ENCODE measurements at places on chromosomes 2 and 18.
A peak's percentile ranks its signal among the peaks of the same experiment; 100 is the strongest.

DNA sequence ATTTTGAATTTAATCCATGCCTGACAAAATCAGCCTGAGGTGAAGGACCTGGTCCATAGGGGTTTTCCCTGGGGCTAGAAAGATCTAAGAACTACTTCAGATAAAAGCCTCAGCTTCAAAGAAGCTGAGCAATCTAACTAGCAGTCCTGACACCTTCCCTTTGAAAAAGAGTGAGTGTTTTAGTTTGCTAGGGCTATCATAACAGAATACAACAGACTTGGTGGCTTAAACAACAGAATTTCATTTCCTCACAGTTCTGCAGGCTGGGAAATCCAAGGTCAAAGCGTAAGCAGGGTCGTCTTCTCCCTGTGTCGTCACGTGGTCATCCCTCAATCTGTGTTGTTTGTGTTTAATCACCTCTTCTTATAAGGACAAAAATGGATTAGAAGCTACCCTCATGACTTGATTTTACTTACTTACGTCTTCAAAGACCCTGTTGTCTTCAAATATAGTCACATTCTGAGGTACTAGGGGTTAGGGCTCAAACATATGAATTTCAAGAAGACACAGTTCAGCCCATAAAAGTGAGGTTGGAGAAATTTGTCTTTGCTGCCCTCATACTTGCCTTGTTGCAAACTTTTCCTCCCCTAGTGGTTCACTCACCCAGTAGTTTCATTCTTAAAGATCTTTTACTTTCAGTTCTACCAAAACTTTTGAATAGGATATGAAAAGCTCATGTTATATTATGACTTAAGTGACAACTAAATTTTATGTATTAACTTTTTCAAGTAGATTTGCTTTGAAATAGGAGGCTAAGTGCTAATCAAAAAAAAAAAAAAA is 673.8 kb downstream of the ARHGAP15 start:
- no peak for DNase-seq

DNA sequence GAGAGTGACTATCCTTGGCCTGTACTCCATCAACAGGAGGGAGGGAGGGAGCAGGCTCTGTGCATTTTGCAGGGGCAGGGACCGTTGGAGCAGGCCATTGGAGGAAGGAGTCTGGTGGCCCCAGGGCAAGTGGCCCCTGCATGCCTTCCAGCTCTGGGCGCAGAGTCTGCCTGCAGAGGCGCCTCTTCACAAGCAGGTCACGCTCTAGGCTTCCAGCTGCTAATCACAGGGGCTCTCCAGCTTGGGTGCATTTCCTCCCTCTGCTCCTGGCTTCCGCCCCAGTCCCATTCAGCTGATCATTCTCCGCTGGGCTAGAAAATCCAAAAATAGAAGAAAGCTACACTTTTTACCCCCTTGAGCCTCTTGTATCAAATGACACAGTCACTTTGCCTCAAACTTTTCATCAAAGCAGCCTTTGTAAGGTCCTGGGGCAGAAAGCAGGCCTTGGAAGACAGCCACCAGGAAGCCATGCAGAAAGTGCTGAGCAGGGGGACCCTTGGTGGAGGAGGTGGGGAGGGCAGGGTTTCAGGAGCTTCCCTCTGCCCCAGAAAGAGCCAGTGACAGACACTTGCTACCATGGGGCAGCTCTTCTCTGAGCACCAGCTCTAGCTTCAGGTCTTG is 11.3 kb downstream of the TMEM247 start:
- DNase-seq = no peak

DNA sequence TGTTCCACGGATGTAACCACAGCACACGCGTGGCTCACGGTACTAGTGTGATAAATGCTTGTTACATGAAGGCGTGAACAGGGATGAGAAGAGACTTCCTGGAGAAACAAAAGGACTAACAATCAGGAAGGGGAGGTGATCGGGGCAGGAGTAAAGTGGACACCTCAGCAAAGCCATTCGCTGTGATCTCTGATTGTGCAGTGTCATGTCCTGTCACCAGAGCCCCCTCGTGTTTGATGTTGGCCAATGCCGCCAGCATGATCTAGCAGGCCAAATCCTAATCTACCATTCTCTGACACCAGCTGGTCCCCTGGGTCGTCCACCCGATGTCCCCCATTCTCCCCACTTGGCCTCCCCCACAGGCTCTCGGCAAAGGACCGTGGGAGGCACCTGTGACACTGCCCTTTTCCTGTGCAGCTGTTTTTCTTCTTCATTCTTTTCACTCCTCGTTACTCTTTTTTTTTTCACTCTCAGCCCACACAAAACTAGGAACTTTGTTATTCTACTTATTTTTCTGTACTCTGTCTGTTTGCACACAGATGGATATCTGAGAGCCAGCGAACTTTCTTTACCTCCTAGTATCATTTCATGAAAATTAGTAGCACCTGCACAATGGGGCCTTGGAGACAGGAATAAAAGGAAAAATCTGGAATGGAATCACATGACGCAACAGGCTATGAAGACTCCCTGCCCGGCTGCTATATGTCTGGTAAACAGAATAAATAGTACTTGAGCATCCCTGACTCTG is 146.8 kb downstream of the TGIF1 start:
- no peak for DNase-seq

DNA sequence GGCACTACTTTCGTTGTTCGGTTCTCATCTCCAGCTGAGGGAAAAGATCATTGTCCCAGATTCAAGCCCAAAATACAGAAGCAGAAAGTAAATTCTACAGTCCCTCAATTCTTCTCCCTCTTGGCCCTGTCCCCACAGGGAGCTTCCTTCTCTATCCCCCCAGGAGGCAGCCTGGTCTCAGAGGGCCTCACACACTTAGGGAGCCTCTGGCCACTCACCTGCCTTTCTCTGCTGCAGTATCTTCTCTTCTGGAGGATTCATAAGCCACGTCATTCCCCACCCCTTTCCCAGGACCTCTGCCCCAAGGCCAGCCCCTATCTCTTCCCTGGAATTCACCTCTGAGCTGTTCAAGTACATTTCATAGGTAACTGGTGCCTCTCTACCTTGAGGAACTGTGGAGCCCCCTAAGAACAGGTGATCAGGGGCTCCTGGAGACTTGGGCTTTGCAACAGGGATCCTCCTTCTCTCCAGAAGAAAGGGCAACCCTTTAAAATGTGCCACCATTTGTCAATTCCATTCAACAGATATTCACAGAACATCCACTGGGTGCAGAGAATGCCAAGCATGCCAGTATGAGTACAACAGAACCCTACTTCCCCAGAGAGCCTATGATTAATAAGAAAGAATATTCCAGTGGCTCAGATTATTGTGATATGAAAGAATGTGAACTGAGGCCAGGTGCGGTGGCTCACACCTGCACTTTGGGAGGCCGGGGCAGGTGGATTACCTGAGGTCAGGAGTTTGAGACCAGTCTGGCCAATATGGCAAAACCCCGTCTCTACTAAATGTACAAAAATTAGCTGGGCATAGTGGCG is 72.9 kb downstream of the CIB4 start:
- DNase-seq = no peak

DNA sequence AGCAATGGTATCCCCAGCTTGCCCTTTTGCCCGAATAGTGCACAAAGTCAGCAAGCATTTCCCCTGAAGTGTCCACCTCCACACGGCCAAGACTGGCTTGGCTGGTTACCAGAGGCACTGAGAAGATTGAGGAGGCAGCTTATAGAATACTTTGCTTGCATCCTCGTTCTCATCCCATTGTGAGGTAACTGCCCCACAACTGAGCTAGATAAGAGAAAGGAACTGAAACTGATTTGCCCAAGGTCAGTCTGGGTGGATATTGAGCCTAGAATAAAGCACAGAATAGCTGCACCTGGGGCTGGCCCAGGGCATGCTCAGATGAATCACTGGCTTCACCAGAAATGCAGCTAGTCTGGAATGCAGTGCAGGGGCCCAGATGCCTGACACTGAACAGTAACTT is 32.7 kb upstream of the MAP4K3 start:
- DNase-seq = no peak

DNA sequence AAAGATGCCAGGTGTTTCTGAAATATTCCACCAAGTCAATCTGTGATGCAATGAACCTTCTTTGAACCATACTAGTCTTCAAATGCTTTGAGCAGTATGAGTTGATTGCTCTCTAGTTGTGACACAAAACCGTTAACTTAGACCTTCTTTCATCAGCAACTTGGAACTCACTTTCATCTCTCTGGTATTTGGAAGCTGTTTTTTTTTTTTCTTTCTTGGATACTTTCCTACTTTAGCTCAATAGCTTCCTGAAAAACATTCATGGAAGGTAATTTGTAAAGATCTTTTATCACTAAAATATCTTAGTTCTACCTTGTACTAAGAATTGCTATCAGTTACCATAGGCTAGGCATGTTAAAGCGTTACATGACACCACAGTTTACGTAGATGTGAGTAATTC is 1071.9 kb upstream of the CHAC2 start:
- DNase-seq = no peak

DNA sequence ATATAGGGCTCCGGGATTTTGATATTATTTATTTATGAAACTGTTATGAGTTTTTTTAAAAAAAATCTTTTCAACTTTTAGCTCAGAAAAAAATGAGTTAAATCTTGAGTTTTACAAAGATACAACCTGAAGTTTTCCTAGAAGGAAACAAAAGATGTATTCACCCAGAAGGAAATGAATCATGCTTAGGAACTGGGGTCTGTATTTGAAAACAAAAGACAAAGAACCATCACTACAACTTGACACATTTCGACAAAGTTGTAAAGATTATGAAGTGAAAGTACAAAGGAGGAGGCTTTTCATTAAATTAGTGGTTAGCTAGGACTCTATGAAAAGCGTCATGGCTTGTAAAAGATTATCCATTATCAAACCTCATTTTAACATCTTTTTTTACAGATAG is 143.3 kb downstream of the PDE1A start:
- DNase-seq = no peak

DNA sequence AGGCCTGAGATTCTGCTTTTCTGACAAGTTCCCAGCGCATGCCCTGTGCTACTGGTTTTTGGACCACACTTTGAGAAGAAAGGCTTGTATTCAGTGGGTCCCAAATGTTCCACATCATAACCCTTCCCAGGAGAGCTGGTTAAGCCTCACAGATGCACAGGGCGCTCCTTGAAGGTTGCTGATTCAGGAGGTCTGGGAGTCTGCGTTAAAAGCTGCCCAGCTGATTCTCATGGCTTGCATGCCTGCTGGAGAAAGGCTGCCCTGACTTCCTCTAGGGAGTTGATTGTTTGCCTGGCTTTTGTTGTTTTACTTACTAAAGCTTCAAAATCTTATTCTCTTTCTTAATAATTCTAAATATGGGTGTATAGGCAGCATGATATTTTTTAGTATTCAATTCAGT is 20.7 kb downstream of the CRYGD start:
- DNase-seq = no peak

- no peak for DNase-seq
Measured at GRCh38 chr2:185404578-185404977, 334.0 kb upstream of the FSIP2 start.

- peak; percentile 20 for DNase-seq
Measured at GRCh38 chr2:8682719-8683667, 1.1 kb downstream of the ID2 start.

DNA sequence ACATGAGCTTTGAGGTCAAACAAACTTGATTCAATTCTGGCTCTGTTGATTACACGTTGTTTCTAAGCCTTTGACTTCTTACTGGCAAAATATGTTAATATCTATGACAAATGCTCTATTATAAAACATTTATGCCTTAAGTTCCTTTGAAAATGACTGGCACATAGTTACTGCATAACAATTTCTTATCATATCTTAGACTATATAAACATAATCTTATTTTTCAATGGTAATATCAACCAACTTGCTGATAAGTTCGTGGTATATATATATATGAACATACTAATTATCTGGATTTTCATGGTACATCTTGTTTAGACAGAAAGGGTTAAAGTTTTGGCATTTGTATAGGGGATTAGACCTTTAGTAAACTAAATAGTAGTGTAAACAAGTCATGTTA is 645.6 kb upstream of the ZNF804A start:
- DNase-seq = no peak

- DNase-seq = no peak
Measured at GRCh38 chr2:101736861-101737291, 39.4 kb downstream of the MAP4K4 start.

DNA sequence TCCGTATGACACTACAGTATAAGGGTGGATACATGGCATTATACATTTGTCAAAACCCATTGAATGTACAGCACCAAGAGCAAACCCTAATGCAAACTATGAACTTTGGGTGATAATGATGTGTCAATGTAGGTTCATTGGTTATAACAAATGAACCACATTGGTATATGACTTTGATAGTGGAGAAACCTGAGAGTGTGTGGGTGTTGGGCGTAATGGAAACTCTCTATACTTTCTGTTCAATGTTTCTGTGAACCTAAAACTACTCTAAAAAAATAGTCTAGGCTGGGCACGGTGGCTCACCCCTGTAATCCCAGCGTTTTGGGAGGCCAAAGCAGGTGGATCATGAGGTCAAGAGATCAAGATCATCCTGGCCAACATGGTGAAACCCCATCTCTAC is 6.5 kb upstream of the ACTG2 start:
- no peak for DNase-seq

GRCh38 chr2:95300450-95300849 is 3.3 kb downstream of the KCNIP3 start:
- DNase-seq = no peak

GRCh38 chr2:72937356-72937669 is 20.0 kb downstream of the EMX1 start:
- no peak for DNase-seq

- no peak for DNase-seq
Measured at GRCh38 chr2:68835621-68836020, 35.6 kb downstream of the BMP10 start.

DNA sequence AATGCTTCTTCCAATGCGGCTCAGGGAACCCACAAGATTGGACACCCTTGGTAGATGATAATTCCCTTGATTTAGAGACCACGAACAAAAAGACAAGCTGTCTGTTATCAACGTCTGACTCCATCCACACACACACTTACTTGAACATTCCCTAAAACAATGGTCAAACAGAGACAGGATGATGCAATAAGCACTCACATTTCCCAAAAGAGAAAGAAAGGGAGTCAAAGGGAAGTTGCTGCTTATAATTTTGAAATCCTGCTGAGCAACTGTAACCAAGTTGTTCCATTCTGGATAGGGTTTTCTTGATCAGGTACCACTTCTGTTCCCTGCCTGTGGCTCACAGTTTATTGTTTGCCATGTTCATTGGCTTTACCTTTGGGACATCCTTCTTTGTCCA is 571.3 kb upstream of the CNTNAP5 start:
- DNase-seq = no peak

GRCh38 chr2:40690036-40690435 is 238.1 kb upstream of the SLC8A1 start:
- no peak for DNase-seq

DNA sequence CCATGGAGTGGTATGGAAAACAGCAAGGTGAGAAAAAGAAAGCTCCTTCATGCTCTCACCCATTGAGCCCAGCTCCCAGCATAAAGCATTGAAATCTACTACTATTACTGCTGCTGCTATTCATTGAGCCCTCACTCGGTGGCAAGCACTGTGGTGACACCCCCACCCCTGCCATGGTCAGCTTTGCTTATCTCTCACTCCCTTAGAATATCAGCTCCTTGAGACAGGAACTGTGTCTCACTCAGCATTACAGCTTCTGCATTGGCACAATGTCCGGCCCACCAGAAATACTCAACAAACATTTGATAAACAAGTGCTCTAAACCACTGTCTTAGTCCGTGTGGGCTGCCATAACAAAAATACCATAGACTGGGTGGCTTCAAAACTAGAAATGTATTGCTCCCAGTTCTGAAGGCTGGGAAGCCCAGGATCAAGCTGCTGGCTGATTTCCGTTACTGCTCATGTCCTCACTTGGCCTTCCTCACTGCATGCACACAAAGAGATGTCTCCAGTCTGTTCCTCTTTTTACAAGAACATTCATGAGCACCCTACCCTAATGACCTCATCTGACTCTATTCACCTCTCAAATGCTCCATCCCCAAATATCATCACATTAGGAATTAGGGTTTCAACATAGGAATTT is 116.3 kb downstream of the ZBTB7C start:
- DNase-seq = no peak
